ENCODE measurements at places on chromosomes 6 and 20.

DNA sequence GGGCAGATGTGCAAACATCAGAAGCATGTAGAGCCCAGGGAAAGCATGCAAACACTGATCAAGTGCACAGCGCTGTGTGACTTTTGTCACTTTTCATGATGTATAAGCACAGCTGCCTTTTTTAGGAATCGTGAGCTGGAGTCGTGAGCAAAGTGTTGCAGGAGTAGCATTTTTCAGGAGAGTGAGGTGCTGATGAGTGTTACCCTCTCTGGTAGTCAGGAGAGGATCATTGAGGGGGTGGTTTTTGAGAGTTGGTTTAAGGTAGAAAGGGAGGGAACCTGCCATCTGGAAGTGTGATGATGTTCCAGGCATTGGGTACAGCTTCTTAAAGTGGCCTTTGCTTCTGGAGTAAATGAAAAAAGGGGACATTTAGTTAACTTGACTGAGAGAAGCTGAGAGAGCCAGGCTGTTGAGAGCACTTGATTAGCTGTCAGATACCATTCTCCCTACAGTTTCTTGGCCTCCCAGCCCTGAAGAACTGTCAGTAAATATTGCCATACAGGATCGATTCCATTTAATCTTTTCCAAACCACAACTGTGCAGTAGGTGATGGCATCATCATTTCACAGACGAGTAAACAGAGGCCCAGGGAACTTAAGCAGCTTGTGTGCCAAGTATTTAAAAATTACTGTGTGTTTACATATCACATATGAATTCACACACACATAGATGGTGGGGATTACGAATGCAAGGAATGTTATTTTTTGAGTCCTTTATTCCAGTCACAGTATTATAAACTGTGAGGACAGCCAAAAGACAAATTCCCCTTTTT lies 28.9 kb downstream of the TPD52L1 start:
- DNase-seq: no peak

DNA sequence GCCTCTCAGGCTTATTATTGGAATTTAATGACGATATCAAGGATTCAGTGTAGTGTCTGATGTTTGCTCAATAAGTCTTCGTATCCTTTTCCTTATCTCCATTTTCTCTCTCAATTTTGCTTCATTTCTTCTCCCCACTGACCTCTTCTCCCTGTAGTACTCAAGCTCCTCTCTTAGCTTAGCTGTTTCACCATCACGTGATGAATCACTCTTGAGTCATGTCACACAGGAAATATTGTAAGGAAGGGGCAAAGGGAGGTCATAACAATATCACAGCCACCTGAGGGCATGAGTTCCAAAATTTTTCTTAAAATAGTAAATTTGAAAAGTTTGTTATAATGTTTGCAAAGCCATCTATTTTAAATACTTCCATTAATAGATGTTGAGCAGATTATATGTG lies 392.2 kb upstream of the MARCKS start:
- peak; percentile 68 for DNase-seq

DNA sequence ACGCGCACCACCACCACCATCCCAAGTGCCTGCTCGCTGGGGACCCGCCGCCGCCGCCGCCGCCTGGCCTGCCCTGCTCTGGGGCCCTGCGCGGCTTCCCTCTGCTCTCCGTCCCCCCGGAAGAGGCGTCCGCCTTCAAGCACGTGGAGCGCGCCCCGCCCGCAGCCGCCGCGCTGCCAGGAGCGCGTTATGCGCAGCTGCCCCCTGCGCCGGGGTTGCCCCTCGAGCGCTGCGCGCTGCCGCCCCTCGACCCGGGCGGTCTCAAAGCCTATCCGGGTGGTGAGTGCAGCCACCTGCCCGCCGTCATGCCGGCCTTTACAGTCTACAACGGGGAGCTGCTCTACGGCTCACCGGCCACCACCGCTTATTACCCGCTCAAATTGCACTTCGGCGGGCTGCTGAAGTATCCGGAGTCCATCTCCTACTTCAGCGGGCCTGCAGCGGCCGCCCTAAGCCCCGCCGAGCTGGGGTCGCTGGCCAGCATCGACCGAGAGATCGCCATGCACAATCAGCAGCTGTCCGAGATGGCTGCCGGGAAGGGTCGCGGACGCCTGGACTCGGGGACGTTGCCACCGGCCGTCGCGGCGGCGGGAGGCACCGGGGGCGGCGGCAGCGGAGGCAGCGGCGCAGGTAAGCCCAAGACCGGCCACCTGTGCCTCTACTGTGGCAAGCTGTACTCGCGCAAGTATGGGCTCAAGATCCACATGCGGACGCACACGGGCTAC lies 7.2 kb downstream of the PRDM13 start:
- peak; percentile 28 for DNase-seq

DNA sequence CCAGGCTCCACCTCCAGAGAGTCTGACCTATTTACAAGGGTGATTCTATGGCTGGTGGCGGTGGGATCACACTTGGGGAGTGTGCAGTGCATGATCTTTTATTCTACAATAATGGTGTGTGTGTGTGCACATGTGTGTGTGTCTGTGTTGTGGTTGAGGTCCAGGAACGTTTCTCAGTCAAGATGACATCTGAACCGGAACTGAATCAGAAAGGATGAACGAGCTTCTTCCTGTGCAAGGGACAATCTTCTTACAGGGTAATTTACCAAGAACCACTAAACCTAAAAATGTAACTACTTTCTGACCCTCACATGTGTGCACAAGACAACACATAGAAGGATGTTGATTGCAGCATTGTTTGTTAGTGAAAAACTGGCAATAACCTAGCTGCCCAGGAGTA lies 8.6 kb downstream of the MMP9 start:
- no peak for DNase-seq

- DNase-seq: no peak
Observed at GRCh38 chr20:19920381-19921138, 96.6 kb upstream of the NAA20 start.

- no peak for DNase-seq
Observed at GRCh38 chr20:7490288-7490687, 450.0 kb downstream of the HAO1 start.

GRCh38 chr6:48866682-48867081 lies 596.4 kb downstream of the MMUT start:
- DNase-seq: no peak

GRCh38 chr6:157579467-157580031 lies 198.6 kb downstream of the ZDHHC14 start:
- DNase-seq: peak; percentile 43

DNA sequence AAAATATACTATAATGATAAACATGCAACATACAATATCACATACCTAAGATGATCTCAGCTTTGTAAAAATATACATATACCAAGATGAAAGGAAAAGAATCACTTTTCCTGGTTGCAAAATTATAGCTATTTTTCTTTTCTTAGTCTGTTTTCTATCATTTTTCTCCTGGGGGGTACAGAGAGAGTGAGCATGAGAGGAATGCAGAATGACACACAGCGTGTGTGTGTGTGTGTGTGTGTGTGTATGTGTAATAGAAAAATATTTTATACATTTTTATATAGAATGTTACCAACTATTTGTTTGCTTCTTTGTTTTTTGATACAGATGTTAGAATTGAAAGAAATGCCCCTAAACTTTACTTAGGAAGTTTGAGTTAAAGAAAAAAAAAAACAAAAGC lies 64.3 kb downstream of the FAM83B start:
- no peak for DNase-seq

- no peak for DNase-seq
Observed at GRCh38 chr6:42123379-42124103, 18.9 kb downstream of the C6orf132 start.

DNA sequence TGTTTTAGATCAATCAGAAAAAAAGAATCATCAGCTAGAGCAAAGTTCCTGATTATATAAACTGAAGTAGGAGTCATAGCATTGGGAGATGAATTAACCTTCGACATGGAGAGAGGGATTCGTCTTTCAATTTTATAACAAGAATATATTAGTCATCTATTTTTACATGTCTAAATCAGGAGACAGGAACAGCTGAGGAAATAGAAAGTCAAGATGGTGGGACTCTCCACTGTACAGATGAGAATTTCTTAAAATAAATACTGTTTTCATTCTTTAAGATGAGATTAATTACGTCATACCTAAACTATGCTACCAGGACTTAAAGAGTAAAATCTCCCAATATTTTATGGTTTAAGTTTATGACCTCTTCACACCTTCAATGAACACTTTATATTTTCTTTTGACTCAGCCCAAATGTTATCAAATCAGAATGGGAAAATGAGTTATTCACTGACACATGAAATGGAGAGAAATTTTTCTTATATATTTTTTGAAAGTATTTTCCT lies 1137.7 kb downstream of the EPHA7 start:
- no peak for DNase-seq

- DNase-seq: no peak
Observed at GRCh38 chr20:47971058-47971791, 185.9 kb upstream of the SULF2 start.

DNA sequence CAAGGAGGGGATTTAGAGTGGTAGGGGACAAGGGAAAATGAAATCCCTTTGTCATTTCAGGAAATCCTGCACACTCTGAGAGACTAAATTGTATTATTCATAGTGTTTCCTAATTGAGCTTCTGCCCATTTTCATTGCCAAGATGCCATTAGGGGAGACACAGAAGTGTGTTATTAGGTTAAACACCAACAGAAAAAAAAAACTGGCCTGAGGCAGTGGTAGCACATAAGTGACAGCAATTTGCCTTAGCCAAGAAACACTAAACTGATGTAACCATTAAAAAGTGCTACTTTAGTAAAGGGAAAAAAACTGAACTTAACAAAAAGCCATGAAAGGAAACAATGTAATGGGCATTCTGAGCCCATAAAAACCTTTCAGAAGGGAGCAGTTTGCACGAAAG lies 270.5 kb upstream of the PLN start:
- no peak for DNase-seq

DNA sequence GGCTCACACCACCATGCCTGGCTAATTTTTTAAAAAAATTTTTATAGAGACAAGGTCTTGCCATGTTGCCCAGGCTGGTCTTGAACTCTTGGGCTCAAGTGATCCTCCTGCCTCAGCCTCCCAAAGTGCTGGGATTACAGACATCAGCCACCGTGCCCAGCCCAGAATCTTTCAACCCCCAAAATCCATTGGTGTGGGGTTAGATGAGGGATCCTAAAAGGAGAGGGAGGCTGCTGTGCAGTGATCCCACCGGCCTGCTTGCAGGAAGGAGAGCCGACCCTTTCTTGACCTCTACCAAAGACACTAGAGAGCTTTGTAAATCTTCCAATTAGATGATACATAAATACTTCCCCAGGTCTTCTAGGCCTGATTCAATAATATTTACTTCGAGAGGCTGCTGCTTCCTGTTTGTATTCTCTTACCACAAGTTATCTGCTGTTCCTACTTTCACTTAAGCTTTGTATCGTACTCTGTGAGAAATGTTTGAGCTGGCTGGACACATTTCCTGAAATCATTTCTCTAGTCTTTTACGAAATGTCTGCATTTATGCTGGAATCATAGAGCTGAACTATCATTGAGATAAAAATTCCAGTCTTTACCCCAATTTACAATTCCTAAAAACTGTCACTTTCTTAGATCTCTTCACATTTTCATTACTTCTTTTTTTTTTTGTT lies 49.3 kb upstream of the IER3 start:
- peak; percentile 49 for DNase-seq

GRCh38 chr6:73657201-73657600 lies 3.4 kb upstream of the SLC17A5 start:
- DNase-seq: no peak

DNA sequence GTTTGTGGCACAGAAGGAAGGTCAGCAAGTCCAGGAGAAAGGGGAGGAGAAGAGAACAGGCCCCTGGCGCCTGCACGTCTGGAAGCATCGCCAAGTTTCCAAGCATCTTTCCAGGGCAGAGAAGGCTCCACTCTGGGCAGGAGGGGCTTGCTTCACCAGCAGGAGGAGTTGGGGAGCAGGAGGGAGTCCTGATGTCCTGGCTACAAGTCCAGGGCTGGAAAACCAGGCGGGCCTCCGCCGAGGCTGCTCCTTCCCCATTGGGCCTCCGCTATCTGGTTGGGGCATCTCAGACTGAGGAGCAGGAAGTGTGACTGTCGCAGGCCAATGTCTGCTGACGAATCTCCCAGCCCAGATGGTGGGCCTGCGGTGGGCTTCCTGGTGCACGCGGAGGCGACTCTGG lies 421.9 kb downstream of the PREX1 start:
- DNase-seq: peak; percentile 4

GRCh38 chr6:18997375-18997826 lies 610.3 kb downstream of the RNF144B start:
- peak; percentile 15 for DNase-seq

DNA sequence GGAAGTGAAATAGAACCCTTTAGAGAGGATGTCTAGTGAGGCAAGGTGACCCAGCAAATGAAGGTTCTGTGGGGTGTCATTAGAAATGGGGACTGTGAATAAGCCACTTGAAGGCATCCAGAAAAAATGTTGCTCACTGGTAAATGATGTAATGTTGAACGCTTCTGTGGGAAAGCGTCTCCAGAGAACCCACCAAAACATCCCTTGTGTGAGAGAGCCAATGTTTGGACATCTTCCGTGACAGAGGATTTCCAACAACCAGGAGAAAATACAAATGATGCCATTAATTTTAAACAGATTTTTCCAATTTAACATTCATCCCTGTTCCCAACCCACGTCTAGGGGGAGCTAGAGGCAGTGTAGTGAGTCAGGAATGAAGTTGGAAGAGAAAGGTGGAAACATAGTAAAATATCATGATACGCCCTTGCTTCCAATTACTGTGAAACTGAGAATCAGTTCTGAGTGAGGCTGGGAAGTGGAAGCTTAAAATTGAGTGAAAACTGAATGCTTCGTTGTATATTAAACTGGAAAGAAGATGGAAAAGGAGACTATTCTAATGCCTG lies 584.2 kb downstream of the CD109 start:
- no peak for DNase-seq

DNA sequence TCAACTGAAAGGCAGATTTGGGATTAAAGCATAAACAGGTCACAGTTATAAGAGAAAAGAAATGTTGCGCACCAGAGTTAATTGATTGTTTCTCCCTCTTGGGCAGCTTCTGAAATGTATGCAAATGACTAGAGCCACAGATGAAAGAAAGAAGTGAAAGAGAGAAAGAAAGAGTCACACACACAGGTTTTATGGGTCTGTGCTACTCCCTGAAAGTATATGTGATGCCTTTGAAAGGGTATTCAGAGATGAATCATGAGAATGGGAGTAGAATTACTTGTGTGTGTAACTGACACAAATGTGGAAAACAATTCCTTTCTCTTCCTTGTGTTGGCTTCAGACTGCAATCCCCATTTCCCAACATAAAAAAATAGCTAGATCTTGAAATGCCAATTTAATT lies 196.9 kb downstream of the FOXA2 start:
- no peak for DNase-seq

Measured in suppressor macrophage (primary cell).